ENCODE measurements at places on chromosomes 1 and 21. TPM values are rescaled to one million over a fixed set of nuclear protein-coding genes. Genes with fewer than 3 reads are reported as not detected.

- no peak for DNase-seq
Observed at GRCh38 chr21:31351438-31351837, 7.4 kb upstream of the TIAM1 start.

DNA sequence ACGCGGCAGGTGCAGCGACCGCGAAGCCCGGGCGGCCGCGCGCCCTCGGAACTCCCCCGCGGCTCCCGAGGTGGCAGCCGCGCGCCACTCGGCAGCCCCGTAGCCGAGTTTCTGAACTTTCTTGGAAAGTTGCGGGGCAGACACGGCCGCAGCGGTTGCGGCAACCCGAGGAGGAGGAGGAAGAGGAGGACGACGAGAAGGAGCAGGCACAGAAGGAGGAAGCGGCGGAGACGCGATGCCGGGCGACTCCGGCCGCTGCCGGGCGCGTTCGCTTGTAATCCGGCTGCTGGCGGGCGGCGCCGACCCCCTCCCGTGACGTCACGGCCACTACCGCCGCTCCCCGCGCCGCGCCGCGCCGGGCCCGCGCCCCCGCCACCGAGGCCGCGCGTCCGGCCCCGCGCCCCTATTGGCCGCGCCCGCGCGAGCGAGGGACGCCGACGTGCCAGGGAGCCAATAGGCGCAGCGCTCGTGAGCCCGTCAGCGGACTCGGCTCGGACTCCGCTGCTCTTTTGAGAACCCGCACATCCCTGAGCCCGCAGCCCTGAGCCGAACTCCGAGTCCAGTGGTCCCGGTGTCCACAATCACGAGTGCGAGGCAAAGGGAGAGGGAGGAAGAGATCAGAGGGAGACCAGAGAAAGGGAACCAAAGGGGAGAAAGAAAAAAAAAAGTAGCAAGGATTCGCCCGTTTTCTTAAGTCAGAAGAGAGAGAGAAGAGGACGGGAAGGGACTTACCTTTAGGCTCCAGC, 736 bp upstream of the BARHL2 start:
- DNase-seq: peak; percentile 97

DNA sequence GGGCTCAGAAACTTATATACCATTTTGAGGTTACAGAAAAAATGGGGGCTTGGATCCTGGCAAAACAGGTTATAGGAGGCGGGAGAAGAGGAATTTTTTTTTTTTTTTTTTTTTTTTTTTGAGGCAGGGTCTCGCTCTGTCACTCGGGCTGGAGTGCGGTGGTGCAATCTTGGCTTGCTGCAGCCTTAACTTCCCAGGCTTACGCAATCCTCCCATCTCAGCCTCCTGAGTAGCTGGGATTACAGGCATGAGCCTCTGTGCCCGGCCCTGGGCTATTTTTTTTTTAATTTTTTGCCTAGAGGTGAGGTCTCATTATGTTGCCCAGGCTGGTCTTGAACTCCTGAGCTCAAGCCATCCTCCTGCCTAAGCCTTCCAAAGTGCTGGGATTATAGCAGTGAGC, 24.7 kb downstream of the MROH7 start:
- no peak for DNase-seq

DNA sequence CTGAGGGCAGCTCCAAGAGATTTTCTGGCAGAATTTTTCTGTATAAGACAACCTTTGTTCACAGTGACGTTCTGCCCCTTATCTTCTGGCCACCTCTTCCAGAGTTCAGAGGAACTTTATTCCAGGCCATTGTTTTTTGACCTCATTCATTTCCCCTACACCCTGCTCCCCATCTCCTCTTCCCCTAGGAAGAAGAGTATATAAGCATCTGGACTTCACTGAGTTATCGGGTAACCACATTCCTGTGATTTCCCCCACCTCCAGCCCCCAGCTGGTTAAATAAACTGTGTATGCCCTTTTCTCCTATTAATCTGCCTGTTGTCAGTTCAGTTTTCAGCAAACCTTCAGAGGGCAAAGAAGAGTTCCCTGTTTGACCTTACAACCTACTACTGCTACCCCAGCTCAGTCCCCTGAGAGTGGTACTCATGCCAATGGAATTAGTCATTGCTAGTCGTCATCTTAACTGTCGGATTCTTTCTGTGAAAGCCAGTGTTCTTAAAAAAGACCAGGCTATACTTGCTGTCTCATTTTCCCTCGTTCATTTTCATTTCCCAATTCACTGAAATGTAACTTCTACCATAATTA, 14.3 kb upstream of the ALG14 start:
- no peak for DNase-seq

- no peak for DNase-seq
Observed at GRCh38 chr1:173295995-173296394, 88.9 kb upstream of the TNFSF4 start.

Gene CIART
- total RNA-seq: 4.4 TPM

Gene MFAP2
- 17.7 TPM for total RNA-seq

DNA sequence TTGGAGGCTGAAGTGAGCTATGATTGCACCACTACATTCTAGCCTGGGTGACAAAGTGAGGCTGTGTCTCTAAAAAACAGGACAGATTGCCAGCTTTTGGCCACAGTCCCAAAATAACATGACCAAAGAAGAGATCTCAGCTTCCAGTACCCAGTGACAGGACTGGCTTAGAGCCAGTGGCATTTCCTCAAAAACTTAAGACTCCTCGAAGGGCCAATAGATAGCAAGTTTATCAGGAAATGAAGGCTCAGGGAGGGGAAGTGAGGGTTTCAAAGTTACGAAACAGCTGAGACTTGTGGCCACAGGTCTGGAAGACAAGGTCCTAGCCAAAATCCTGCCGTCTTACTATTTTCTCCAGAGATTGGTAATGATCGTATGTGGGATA, 6.3 kb upstream of the TMEM39B start:
- DNase-seq: no peak

- DNase-seq: no peak
Observed at GRCh38 chr1:61457526-61458040, 267.4 kb downstream of the TM2D1 start.

Gene IFI44
- 19.4 TPM for total RNA-seq

- DNase-seq: no peak
Observed at GRCh38 chr1:160767395-160768294, 28.3 kb upstream of the LY9 start.

Gene RIPPLY3
- total RNA-seq: 0.73 TPM

GRCh38 chr1:90012300-90012699, 17.4 kb downstream of the ZNF326 start:
- DNase-seq: no peak

Gene SLAMF1
- not detected for total RNA-seq

DNA sequence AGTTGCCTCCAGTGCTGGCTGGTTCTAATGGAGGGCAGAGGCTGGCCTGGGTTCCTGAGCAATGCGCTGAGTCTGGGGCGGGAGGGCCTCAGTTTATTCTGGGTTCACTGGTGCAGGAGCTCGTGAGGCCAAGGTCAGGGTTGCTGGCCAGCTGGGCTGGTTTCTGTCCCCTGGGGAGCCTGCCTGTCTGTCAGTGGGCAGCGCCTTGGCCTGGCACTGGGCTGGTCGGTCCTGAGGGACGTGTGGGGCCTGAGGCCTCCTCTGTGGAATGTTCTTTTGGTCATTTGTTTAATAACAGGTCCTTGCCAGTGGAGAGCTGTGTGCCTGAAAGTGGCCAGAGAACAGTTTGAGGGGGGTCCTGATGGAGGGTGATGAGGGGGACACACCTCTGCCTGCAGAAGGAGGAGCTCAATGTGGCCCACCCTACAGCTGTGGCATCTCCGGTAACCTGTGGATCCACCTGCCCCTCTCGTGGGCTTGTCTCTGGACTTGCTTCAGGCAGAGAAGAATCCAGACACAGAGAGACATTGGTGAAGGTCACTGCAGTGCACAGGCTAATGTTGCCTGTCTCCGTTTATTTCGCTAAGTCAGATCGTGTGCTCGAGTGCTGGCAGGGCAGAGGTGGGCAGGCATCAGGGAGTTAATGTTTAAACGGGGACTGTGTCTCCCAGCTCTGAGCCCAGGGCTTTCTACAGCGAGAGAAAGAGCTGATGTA, 34.6 kb downstream of the COQ8A start:
- no peak for DNase-seq

GRCh38 chr21:27346041-27346448, 379.2 kb upstream of the ADAMTS5 start:
- no peak for DNase-seq

Gene GSTM1
- total RNA-seq: 5.1 TPM

DNA sequence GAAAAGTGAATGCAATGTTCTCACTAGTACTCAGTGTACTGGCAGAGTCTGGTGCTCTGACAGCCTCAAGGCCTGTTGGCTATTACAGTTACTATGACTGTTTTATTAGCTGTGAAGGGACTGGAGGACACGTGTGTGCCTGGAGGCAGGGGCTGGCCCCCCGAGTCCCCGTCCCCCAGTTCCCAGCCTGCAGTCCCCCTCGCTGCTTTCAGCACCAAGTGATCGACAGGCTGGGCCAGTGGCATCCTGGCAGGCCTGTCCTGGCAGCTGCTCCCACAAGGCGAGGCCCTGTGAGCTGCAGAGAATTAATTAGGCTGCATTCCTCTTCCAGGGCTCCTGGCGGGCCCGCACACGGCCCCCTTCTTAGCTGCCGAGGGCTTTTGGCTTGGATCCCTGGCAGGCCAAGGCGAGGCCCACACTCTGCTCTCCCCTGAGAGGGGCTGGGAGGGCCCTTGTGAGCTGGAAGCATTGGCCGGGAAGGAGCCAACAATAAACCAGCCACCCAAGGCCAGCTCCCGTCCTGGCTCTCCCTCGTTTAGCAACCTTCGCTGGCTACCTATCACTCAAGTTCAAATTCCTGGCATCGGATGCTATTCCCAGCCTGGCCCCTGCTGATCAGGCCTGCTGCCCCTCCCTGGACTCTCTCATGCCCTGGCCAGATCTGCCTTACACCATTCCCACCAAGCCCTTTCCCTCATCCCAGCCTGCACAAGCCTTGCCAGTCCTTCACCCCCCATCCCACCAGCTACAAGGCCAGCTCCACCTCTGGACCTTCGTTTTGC, 9.8 kb downstream of the EDN2 start:
- DNase-seq: peak; percentile 77

DNA sequence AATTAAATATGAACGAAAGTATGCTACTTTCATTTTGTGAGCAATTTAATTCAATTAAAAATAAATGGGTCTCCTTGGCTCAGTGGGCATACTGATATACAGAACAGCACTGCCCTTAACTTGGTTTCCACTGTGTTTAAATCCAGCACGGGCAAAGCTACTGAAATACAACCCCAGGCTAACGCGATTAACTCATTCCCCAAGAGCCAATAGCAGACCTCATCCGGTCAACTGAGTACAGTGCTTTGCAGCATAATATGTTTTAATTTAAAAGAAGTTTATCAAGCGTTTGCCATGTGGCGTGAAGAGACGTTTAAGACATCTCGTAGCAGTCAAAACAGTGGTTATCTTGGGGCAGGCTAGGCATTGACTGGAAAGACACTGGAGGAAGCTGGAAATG, 118.6 kb downstream of the PROX1 start:
- DNase-seq: no peak

DNA sequence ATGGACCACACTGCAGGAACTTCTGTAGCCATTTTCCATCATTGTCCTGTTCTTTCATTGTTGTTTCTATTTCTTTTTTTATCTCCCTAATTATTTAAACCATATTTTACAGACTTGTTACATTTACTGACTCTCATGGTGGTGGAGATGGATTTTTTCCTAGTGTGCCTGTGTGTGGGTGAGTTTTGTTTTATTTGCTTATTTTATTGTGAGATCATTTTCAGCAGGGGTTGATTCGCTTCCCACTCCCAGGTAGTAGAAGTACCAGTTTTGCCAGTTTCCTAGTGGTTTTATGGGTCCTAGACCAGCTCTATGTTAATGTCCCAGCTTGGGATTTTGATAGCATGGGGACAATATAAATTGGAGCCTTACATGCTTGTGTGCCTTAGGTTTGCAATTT, 80.0 kb upstream of the BACH1 start:
- DNase-seq: no peak

DNA sequence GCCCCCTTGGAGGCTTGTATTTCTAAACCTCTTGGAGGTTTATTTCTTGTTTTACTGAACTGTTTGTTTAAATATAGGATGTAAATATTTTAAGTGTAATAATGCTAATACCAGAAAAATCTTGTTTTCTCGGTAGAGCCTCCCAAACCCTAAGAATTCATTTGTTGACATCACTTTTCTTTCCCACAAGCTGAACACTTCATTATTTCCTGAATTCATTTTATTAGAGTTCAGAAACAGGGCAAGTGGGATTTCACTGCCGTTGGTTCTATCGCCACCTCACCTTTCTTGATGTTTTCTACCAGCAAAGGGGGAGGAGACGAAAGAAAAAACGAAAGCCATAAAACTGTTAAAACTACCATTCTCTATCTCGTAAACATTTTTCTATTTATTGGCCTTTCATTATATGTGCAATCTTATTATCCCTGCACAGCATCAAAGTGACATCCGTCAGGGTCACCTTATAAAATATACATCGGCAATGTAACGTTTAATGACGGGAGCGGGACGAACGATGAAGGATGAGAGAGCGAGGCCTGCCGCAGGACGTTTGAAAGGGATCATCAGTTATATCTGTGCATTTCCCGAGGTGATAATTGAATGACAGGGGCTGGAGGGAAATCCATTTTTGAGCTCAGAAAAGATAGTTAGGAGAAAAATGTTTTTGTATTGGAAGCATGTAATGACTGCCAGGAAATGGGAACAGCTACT, 59.5 kb downstream of the SLC45A1 start:
- no peak for DNase-seq

GRCh38 chr1:22553104-22553880, 10.0 kb upstream of the EPHA8 start:
- no peak for DNase-seq

DNA sequence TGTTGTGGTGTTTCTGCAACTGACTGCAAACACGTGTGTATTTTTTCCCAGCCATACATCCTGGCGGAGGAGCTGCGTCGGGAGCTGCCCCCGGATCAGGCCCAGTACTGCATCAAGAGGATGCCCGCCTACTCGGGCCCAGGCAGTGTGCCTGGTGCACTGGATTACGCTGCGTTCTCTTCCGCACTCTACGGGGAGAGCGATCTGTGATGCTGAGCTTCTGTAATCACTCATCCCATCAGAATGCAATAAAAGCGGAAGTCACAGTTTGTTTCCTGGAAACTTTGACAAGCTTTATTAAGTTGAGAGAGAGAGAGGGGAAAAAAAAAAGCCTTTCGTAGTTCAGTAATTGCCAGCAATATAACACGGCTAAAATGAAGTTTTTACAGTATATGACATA, 32.7 kb upstream of the MTR start:
- no peak for DNase-seq

DNA sequence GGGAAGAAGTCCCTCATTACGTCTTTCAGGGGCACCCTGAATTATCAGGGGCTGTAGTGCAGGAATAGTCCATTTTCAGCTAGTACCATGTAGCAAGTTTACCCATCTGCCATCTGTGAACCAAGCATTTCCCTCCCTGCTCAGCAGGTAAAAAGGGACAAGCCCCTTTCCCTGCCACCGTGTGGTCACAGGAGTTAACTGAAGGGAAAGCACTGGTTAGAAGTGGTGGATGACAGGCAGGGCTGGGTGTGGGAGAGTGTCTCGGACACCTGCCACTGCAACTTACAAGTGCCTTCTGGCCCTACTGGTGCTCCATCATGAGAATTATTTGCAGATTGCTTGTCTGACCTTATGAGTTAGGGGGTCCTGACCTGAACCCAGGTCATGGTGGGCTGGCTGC, 32.0 kb upstream of the IGSF5 start:
- DNase-seq: no peak

Gene MIGA1
- total RNA-seq: 22.2 TPM
